Mesenchymal stem cell (in vitro differentiated cells and primary cell): ENCODE measurements at places on chromosomes 2 and 18.

GRCh38 chr2:201414099-201415023 is 36.9 kb downstream of the TRAK2 start:
- no peak overlapping the region for H3K4me3 ChIP-seq
- no peaks in the 10 kb centered on the region for H3K4me1 ChIP-seq
- no peaks in the 10 kb centered on the region for H3K36me3 ChIP-seq
- H3K27me3 ChIP-seq, result no peaks in the 10 kb centered on the region
- no peak overlapping the region for H3K27ac ChIP-seq
- peak; percentile 45 for DNase-seq

- H3K36me3 ChIP-seq, result no peaks in the 10 kb centered on the region
- peaks cover 2% of the 10 kb centered on the region for H3K4me1 ChIP-seq
- DNase-seq, result no peak
- peaks cover 14% of the 10 kb centered on the region for H3K27me3 ChIP-seq
- no peak overlapping the region for H3K4me3 ChIP-seq
Measured at GRCh38 chr2:85811180-85812093, 57.6 kb downstream of the ATOH8 start.

- no peaks in the 10 kb centered on the region for H3K36me3 ChIP-seq
- H3K4me1 ChIP-seq, result no peaks in the 10 kb centered on the region
- H3K27me3 ChIP-seq, result no peaks in the 10 kb centered on the region
- DNase-seq, result no peak
- no peak overlapping the region for H3K27ac ChIP-seq
- no peak overlapping the region for H3K4me3 ChIP-seq
Measured at GRCh38 chr2:7730449-7730848, 813.2 kb downstream of the RNF144A start.

DNA sequence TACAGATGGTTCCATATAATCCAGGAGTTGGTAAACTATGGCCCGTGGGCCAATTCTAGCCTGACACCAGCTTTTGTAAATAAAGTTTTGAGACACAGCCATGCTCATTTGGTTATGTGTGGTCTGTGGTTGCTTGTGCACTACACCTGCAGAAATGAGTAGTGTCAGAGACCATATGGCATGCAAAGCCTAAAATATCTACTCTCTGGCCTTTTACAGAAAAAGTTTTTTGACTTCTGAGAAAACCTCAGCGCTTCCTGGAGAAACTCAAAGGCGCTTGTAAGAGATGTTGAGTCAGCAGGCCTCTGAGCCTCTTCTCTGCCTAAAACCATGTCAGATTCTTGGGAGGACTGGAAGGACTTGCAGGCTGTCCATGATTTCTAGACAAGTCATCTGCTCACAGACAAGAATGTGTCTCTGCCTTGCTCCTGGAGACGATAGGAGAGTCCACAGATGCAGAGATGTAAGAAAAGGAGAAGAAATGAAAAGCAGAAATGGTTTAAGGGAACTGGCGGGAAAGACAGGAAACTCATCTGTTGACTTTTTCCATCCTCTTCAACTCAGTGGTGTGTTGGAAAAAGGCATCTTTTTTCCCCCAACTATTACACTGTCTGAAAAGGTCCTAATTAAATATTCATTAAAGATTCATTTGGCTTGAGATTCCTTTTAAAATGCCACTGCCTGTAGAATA is 5.2 kb downstream of the TTC39C start:
- DNase-seq, result no peak
- H3K4me1 ChIP-seq, result peaks cover 10% of the 10 kb centered on the region
- H3K4me3 ChIP-seq, result no peak overlapping the region
- H3K27me3 ChIP-seq, result no peaks in the 10 kb centered on the region
- H3K36me3 ChIP-seq, result no peaks in the 10 kb centered on the region
- no peak overlapping the region for H3K27ac ChIP-seq

- no peak for DNase-seq
- H3K27ac ChIP-seq, result peak overlapping the region; percentile 53
- H3K4me1 ChIP-seq, result peaks cover 5% of the 10 kb centered on the region
- no peaks in the 10 kb centered on the region for H3K36me3 ChIP-seq
Measured at GRCh38 chr18:3055816-3056215, 42.9 kb upstream of the LPIN2 start.

DNA sequence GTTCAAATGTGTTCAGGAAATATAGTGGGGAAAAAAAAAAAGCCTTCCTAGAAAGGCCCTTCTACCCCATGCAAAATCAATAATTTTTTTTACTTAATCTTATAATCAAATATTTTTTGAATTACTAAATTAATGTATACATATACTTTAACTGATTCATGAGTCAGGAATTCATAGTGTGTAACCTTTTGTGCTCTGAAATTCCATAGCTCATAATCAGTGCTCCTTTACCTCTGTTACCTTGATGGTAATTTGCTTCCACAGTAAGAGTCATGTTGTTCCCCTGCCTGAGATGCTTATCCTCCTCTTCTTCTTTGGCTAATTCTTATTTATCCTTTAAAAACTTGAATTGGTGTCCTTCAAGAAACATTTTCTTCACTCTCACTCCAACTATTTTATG is 414.2 kb downstream of the THSD7B start:
- peak overlapping the region; percentile 52 for H3K4me3 ChIP-seq
- H3K4me1 ChIP-seq, result peaks cover 2% of the 10 kb centered on the region
- no peak for DNase-seq
- no peaks in the 10 kb centered on the region for H3K36me3 ChIP-seq
- H3K27me3 ChIP-seq, result no peaks in the 10 kb centered on the region

GRCh38 chr2:225025917-225026571 is 16.2 kb downstream of the DOCK10 start:
- no peak overlapping the region for H3K4me3 ChIP-seq
- no peaks in the 10 kb centered on the region for H3K27me3 ChIP-seq

DNA sequence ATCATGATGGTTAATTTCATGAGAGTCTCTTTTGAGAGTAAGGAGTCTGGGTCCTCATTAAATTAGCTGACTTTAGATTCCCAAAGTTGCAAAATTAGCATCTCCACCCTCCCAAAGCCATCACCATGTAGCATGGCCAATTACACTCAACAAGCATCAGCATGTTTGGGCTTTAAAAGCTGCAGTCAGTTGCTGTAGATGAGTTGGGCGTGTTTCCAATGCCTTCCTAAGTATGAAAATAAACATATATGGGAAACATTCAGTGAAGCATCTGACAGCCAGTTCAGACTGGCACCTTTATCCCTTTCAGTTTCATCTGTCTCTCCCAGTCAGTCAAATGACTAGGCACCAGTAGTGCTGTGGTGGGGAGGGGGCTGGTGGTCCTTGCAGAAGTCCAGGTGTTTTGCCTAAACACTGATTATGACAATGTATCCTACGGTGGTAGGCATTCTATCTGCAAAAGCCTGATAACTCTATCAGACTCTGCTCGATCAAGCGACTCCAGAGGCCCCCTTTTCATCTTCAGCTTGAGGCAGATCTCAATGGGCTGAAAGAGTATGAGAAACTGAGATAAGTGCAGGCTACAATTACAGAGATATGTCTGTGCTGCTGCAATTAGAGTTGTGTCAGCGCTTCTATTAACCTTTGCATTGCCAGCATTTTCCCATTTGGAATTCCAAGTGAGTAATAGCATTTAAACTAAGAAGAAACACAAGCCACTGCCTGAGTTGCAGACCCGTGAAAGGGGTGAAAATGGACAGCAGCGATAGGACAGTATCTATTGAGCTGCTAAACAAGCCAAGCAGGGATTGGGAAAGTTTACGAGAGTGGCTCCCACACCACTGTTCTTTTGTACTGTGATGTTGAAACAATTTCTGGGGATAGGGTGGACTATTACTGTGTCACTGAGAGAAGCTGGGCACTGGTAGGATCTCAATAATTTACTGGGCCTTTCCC is 67.3 kb upstream of the SPOPL start:
- H3K36me3 ChIP-seq, result no peaks in the 10 kb centered on the region
- H3K27me3 ChIP-seq, result no peaks in the 10 kb centered on the region

DNA sequence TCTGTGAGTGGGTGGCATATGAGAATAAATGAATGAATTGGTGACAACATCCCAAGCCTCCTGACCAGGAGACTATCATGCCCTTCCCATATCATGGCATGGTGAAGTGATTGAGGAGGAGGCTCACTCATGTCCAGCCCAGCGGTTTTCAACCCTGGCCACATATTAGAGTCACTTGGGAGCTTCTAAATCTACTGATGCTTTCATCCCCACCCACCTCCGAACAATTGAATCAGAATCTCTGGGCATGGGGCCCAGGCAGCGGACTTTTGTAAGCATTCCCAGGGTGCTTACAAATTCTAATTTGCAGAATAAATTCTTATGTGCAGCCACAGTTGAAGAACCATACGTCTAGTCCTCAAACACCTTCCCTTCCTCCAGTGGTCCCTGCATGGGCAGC is 81.7 kb upstream of the SEC11C start:
- H3K4me1 ChIP-seq, result no peaks in the 10 kb centered on the region
- DNase-seq, result no peak
- peaks cover 41% of the 10 kb centered on the region for H3K27me3 ChIP-seq
- no peaks in the 10 kb centered on the region for H3K36me3 ChIP-seq
